ENCODE measurements at places on chromosomes 7 and 10.

DNA sequence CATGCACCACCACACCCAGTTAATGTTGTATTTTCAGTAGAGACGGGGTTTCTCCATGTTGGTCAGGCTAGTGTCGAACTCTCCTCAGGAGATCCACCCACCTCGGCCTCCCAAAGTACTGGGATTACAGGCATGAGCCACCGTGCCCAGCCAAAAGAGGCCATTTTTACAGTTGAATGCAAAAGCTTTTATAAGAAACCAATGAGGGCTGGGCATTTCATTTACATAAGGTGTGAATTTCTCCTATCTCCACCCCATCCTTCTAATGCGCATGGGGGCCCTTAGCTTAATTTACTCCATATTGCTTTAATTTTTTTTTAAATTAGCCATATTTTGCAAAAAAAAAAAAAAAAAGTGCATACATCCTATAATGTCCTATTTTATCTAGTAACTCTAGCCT lies 25.1 kb upstream of the EIF4H start:
- no peak for DNase-seq

GRCh38 chr7:156903232-156903909 lies 10.4 kb upstream of the LMBR1 start:
- DNase-seq, result peak; percentile 91

DNA sequence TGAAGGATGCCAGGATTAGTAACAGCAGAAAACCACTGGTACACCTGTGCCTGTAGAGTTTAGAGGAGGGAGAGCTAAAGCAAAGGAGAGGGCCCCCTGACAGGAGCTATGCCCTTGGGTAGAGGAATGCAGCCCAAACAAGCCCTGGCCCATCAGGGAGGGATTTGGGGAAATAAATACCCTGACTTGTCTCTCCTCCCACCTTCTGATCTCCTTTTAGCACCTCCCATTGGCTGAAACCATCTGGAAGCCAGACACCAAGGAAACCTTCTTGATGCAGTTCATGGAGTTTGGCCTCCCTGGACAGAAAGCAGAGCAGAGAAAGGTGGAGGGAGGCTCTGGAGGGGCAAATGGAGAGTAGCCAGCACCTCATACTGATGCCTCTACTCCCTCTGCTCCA lies 45.3 kb downstream of the ADRA2A start:
- no peak for DNase-seq

DNA sequence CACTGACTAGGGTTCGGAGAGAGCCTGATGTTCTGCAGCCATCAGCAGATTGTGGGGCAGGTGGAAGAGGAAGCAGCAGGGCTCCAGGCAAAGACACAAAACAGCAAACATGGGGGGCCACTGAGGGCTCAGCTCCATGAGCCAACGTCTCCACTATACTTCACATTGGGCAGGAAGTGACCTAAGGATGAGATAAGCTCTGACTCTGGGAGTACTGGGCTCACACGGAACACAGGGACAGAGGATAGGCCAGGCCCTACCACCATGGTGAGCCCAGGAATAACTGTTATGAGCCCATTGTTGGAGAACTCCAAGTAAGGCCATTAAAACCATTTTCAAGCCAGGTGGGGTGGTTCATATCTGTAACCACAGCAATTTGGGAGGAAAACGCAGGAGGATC lies 14.9 kb upstream of the MRPS24 start:
- DNase-seq, result no peak

DNA sequence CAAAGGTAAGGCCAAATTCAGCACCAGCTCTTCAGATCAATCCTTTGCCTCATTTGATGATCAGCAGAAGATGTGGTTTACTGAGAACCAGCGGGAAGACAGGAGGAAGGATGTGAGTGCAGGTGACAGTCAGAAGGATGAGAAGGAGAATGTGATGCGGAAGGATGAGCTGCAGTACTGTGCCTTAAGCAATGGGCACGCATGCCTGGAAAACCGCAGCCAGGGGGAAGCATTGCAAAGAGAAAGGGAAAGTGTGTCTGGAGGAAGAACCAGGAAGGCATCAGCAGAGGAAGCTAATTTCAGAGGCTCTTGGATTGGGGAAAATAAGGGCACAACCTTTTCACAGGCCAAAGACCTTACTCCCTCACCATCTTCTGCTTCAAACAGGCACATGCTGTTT lies 25.7 kb downstream of the C10orf71 start:
- peak; percentile 2 for DNase-seq

DNA sequence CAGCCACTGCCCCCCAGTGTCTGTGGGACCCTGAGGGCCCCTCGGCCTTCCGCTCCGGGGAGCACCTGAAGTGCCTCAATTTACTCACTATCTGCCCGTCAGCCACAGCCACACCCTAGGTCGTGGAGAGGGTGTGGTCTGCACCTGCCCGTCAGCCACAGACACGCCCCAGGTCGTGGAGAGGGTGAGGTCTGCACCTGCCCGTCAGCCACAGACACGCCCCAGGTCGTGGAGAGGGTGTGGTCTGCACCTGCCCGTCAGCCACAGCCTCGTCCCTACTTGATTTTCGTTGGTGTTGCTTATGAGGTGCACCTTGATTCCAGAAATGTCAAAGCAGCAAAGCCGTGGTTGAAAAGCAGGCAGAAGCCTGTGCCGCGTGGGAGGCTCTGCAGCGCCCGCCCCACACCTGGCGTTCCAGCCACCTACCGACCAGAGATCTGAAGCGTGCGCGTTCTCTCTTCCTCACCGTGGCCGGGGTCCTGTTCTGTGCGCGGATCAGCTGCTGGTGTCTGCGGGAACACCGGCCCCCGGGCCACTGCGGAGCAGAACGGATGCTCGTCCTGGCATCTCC lies 101.6 kb downstream of the DYNC2I1 start:
- DNase-seq, result peak; percentile 90

DNA sequence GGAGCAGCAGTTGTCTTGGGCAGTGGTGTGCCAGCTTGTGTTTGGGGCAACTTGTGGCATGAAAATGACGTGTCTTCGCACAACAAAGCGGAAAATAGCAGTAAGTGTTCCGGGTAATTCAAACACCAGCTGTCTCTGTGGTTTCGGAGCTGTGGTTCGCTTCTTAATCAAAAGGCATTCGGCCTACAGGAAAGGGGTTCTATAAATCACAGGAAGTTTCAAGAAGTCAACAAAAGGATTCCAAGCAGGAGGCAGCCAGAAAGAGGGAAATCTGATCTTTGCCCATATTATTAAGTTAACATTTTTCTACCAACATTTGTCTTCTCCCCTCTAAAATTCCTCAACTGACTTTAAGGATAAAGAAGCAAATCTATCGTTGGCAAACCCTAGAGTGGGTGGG lies 353.4 kb downstream of the FGFR2 start:
- peak; percentile 25 for DNase-seq

GRCh38 chr10:119007211-119007574 lies 22.3 kb upstream of the NANOS1 start:
- DNase-seq, result no peak

GRCh38 chr10:28202941-28203352 lies 99.9 kb downstream of the MPP7 start:
- no peak for DNase-seq

GRCh38 chr7:94348142-94348541 lies 46.6 kb upstream of the COL1A2 start:
- DNase-seq, result no peak
